ENCODE measurements at places on chromosomes 3 and 15. TPM values are rescaled to one million over a fixed set of nuclear protein-coding genes. Genes with fewer than 3 reads are reported as not detected.

GRCh38 chr3:45664578-45664977, 24.6 kb upstream of the SACM1L start:
- no peak overlapping the region for H3K4me3 ChIP-seq
- DNase-seq = no peak
- H3K27me3 ChIP-seq = no peaks in the 10 kb centered on the region
- peaks cover 4% of the 10 kb centered on the region for H3K4me1 ChIP-seq
- peaks cover 19% of the 10 kb centered on the region for H3K36me3 ChIP-seq
- H3K27ac ChIP-seq = no peak overlapping the region

- H3K36me3 ChIP-seq = peaks cover 13% of the 10 kb centered on the region
- peaks cover 36% of the 10 kb centered on the region for H3K4me1 ChIP-seq
- H3K4me3 ChIP-seq = no peak overlapping the region
These were observed 28.5 kb downstream of the UBE2E1 start for GRCh38 chr3:23834082-23834870.

GRCh38 chr3:151047636-151048035, 37.8 kb upstream of the MED12L start:
- H3K4me1 ChIP-seq = no peaks in the 10 kb centered on the region
- H3K27ac ChIP-seq = no peak overlapping the region
- no peak for DNase-seq
- no peak overlapping the region for H3K4me3 ChIP-seq
- no peaks in the 10 kb centered on the region for H3K36me3 ChIP-seq
- no peaks in the 10 kb centered on the region for H3K27me3 ChIP-seq

- no peak overlapping the region for H3K4me3 ChIP-seq
- DNase-seq = no peak
- H3K27ac ChIP-seq = no peak overlapping the region
- no peaks in the 10 kb centered on the region for H3K27me3 ChIP-seq
- no peaks in the 10 kb centered on the region for H3K36me3 ChIP-seq
- no peaks in the 10 kb centered on the region for H3K4me1 ChIP-seq
These were observed 82.3 kb upstream of the AGTR1 start for GRCh38 chr3:148615382-148615781.

DNA sequence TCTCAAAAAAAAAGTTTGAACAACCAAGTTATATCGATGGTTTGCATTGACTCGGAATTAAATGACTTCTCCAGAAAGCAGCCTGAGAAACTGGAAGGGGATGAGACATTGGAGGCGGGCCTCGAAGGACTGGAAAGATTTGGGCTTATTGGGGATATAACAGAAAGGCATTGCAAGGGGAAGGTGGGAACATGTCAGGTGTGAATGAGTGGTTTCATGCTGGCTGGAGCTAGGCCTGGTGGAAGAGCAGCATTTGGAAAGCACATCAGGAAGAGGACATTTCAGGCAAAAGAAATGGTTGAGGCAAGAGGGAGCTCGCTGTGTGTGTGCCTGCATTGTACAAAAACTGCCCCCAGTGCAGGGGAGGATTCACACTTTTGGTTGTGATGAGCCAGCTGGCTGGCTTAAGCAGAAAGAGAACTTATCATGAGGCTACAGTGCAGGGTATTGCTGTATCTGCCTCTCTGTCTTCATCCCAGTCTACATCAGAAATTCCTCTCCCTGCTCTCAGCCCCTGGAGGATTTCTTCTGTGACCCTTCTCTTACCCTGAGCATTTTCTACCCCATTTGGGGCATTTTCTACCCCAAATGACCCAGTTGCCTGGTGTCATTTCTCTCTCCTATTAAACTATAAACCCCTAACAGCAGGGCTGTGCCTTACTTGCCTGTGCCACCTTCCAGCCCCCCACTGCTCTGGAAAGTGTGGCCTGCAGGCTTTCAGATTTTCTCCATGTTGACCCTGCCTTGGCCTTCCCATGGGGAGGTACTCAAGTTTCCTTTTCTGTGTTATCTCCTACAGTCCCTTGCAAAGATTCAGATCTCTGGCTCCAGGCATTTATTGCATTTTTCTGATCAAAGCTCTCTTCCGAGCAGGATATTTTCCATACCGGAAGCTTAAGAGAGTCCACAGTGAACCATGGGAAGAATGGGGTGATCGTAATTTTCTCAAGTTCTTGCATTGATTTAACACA, 64.4 kb upstream of the FLNB start:
- H3K4me3 ChIP-seq = peak overlapping the region; percentile 15
- H3K27me3 ChIP-seq = no peaks in the 10 kb centered on the region
- H3K4me1 ChIP-seq = peaks cover 37% of the 10 kb centered on the region
- peak overlapping the region; percentile 36 for H3K27ac ChIP-seq

- H3K36me3 ChIP-seq = no peaks in the 10 kb centered on the region
- H3K4me3 ChIP-seq = peak overlapping the region; percentile 87
- peaks cover 54% of the 10 kb centered on the region for H3K4me1 ChIP-seq
- no peak for DNase-seq
- H3K27ac ChIP-seq = peak overlapping the region; percentile 62
These were observed 1.5 kb downstream of the TYRO3 start for GRCh38 chr15:41560572-41560874.

DNA sequence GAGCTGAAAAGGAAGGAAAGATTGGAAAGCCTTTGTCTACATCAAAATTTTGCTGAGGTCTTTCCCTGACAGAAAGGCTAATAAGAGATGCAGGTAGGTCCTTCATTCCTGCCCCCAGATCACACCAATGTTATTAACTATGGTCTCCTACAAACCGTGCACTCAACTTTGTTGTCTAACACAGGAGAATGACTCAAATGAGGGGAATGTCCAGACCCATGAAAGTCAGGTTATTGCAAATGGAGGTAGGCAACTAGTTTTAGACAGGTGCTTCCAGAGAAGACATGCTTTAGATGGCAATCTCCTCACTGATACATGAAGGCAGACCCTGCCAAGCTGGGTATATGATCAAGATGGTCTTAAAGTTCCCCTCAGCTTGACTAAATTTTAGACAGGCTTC, 51.0 kb downstream of the NFKBIZ start:
- no peak overlapping the region for H3K4me3 ChIP-seq
- H3K4me1 ChIP-seq = peaks cover 5% of the 10 kb centered on the region
- H3K27me3 ChIP-seq = no peaks in the 10 kb centered on the region

- H3K36me3 ChIP-seq = no peaks in the 10 kb centered on the region
- H3K27me3 ChIP-seq = peaks cover 99% of the 10 kb centered on the region
- peak overlapping the region; percentile 39 for H3K27ac ChIP-seq
- peak overlapping the region; percentile 26 for H3K4me3 ChIP-seq
- DNase-seq = no peak
These were observed 3.8 kb upstream of the FOXB1 start for GRCh38 chr15:60000113-60000823.

GRCh38 chr15:25947323-25948314, 84.5 kb upstream of the ATP10A start:
- H3K27ac ChIP-seq = no peak overlapping the region
- no peaks in the 10 kb centered on the region for H3K27me3 ChIP-seq
- no peak for DNase-seq
- no peaks in the 10 kb centered on the region for H3K36me3 ChIP-seq
- H3K4me3 ChIP-seq = peak overlapping the region; percentile 12

GRCh38 chr3:12638105-12638504, 25.8 kb downstream of the RAF1 start:
- no peak overlapping the region for H3K4me3 ChIP-seq
- DNase-seq = no peak
- peaks cover 8% of the 10 kb centered on the region for H3K36me3 ChIP-seq
- H3K27me3 ChIP-seq = no peaks in the 10 kb centered on the region
- H3K27ac ChIP-seq = no peak overlapping the region
- H3K4me1 ChIP-seq = peaks cover 12% of the 10 kb centered on the region

DNA sequence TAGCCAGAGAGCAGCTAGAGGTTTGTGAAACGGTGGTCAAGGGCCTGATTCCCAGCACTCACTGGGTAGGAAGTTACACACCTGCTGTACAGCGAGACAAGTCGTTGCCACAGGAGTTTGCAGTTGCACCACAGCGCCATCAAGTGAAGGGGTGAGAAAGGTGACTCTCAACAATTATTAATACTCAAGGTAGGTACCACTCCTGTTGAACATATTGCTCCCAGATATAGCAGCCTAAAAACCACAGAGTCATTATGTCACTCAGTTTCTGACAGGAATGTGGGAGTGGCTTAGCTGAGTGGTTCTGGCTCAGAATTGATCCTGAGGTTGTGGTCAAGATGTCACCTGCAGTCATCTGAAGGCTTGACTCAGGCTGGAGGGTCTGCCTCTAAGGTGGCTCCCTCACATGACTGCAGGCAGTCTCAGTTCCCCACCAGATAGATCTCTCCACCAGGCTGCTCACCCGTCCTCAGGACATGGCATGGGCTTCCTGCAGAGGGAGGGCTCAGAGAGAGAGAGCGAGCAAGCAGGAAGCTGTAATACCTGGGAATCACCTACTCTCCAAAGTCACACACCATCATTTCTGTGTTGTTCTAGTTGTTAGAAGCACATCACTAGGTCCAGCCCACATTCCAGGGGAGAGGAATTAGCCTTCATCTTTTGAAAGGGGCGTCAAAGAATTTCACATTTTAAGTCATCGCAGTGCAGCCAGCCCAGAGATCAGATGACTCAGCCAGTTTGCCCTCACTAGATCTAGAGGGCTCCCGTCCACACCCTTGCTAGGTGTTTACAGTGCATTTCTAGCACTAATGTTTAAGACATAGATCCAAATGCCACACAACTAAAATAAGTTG, 17.0 kb upstream of the ANO10 start:
- no peaks in the 10 kb centered on the region for H3K27me3 ChIP-seq
- H3K36me3 ChIP-seq = no peaks in the 10 kb centered on the region
- no peak overlapping the region for H3K4me3 ChIP-seq
- H3K4me1 ChIP-seq = peaks cover 11% of the 10 kb centered on the region
- no peak for DNase-seq

DNA sequence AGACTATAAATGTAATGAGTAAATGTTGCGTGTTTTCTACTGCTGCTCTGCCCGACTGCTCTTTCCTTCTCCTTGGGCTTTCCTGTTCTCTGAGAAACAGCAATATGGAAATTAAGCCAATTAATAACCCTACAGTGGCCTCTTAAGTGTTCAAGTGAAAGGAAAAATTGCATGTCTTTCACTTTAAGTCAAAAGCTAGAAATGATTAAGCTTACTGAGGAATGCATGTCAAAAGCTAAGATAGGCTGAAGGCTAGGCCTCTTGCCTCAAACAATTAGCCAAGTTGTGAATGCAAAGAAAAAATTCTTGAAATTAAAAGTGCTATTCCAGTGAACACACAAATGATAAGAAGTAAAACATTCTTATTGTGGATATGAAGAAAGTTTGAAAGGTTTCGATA, 55.0 kb downstream of the ATP2C1 start:
- no peak for DNase-seq
- H3K36me3 ChIP-seq = peaks cover 43% of the 10 kb centered on the region
- no peaks in the 10 kb centered on the region for H3K27me3 ChIP-seq
- H3K4me1 ChIP-seq = no peaks in the 10 kb centered on the region

DNA sequence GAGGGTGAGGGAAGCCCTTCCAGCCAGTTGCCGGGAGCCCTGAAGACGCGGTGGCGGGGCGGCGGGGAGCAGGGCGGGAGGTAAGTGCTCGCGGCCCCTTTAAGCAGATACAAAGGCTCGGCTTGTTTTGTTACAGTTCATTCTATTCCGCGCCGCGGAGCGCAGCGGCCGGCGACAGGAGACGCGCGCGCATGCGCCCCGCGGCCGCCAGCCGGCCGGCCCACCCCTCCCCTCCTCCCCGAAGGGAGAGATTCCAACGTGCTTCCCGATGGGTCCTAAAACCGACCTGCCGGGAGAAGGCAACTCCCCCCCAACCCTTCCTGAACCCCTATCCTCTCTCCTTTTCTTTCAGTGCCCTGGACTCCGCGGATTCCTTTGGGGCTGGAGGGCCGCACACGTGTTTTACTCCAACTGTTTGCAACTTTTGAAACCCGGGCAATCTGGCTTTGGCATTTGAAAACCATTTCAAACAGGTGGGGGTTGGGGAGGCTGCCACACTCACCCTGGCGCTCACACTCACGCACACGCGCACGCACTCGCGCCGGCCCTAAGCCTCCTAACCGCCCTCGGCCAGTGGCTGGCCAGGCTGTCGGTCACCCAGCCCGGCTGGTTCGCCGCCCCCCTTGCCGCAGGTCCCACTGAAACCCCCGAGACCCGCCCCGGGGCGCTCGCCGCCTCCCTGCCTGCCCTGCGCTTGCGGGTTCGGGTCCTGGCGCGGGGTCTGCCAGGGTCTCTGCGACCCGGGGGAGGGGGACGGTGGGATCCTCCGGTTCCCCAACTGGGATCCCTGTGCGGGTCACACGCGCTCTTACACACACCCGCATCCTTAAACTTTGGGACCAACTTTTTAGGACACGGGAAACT, at the start of gene MAGI1:
Gene MAGI1, minus strand, starts transcription at position 193 of the 864 bp plus-strand sequence. CDS start 610 bp downstream, outside the sequence.
- peak within 1 kb of the TSS; percentile 100 for H3K4me3 ChIP-seq
- peak; percentile 92 for DNase-seq
- peak within 1 kb of the TSS; percentile 99 for H3K27ac ChIP-seq
- peaks cover 7% of the 10 kb centered on the region for H3K27me3 ChIP-seq
- H3K36me3 ChIP-seq = peaks cover 9% of the 10 kb centered on the region

DNA sequence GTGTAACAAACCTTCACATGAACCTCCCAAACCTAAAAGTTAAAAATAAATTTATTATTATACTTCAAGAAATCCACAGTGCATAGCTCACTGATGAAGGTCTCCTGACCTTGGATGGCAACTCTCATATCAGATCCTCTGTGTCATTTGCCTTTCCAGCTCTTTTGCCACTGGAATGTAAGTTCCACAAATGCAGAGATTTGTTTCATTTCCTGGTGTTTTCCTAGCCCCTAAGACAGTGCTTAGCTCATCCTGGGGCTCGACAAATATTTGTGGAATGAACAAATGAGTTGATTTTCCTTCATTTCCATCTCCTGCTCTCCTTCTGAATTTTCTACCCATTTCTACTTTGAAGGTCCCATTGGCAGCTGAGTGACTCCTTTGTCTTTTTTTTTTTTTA, 56.0 kb downstream of the FRMD4B start:
- H3K4me1 ChIP-seq = no peaks in the 10 kb centered on the region
- no peak overlapping the region for H3K27ac ChIP-seq
- DNase-seq = no peak
- H3K4me3 ChIP-seq = no peak overlapping the region

CCR9 gene
- not detected for total RNA-seq

CYP11A1 gene
- total RNA-seq = 1.0 TPM

ADGRG7 gene
- total RNA-seq = 2.8 TPM

XIRP1 gene
- total RNA-seq = 0.12 TPM

TMEM41A gene
- total RNA-seq = 43.2 TPM

RAB43 gene
- 16.2 TPM for total RNA-seq

ZNF280D gene
- 15.2 TPM for total RNA-seq

PDCD7 gene
- 22.2 TPM for total RNA-seq

Data from type B pancreatic cell (in vitro differentiated cells).